Tongue (tissue), 3 donors: ENCODE measurements at places on chromosomes 16 and 17. TPM values are rescaled to one million over a fixed set of nuclear protein-coding genes. Genes with fewer than 3 reads are reported as not detected.

CFAP52 gene
- total RNA-seq, result not detected

- DNase-seq, result no peak
Observed at GRCh38 chr17:51722994-51723393, 435.5 kb downstream of the CA10 start.

PMFBP1 gene
- 8.1 TPM for total RNA-seq

GRCh38 chr16:57150682-57151330 lies 35.0 kb downstream of the PSME3IP1 start:
- DNase-seq, result no peak

GRCh38 chr16:24694931-24695330 lies 34.5 kb upstream of the TNRC6A start:
- no peak for DNase-seq

CHST4 gene
- 0.21 TPM for total RNA-seq

KCNH6 gene
- 0.31 TPM for total RNA-seq

- DNase-seq, result no peak
Observed at GRCh38 chr16:1794221-1794871, 841 bp upstream of the IGFALS start.

PLA2G10 gene
- not detected for total RNA-seq

KRT37 gene
- not detected for total RNA-seq

CLEC19A gene
- total RNA-seq, result not detected
